Foreskin melanocyte (primary cell): ENCODE measurements at places on chromosomes 2 and 18.
A peak's percentile ranks its signal among the peaks of the same experiment; 100 is the strongest.

GRCh38 chr2:75462721-75463120, 98.0 kb downstream of the EVA1A start:
- DNase-seq, result no peak

DNA sequence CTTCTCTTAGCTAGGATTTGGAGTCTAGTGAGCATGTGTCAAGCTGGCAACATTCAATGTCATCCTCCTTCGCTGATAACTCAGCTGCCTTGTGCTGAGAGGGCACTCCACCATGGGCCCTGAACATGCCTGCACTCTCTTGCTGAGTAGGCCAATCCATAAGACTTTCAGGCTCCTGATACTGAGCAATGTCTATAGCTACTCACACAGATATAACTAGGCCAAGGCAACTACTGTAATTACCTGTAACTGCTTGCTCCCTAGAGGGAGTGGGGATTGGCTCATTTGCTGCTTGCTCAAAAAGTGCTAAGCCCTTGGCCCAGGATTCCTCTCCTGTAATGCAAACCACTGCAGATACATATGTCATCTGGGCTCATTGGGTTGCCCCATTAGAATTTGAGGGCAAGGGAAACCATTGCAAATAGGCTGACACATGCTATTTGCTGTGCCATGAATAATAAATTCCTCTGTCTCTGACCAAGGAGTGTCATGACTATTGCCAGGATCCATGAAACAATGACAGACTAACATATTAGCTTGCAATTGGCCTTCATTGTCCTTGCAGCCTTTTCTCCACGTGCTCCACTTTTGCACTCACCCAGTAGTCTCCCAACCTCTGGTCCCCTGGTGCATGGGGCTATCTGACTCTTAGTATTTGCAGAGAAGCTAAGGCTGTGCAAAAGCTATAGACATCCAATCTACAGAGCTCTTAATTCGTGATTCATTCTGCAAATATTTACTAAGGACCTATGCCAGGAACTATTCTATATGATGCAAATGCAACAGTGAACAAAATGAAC, 36.9 kb upstream of the BMPR2 start:
- no peak for DNase-seq

- DNase-seq, result peak; percentile 24
Measured at GRCh38 chr18:55287935-55288868, 299.8 kb downstream of the TCF4 start.

GRCh38 chr2:11389052-11389420, 44.6 kb upstream of the ROCK2 start:
- DNase-seq, result no peak

DNA sequence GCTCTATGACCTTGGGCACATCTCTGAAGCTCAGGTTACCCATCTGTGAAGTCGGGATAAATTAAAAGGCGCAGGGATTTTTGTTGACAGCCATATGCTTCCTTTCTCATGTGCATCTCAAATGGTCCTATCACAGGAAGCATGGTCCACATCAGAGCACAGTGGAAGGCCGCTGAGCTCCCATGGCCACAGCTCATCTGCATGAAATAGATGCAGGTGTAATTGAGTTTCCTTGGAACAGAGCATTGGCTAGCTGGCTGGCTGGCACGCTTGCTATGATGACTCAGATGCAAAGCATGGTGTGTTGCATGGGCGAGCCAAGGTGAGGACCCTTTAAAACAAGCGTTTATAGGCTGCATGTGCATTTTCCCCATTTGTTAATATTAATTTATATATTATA, 79.3 kb downstream of the TXNL1 start:
- DNase-seq, result no peak

DNA sequence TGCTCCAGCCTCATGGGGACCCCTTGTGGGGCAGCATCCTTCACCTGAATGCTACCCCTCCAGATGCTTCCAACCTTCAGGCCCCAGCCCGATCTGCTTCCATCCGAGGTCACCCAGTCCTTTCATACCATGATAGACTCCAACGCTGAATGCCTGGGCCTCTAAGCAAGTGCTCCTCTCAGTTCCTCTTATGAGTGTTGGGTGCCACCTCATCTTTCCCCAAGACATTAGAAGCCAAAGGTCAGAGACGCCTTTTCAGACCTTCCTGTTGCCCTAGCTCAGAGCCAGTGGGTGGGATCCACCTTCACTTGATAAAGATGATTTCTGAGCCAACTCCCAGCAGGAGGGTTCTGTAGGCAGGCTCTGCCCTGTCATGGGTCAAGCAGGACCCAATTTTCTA, 174.5 kb upstream of the MGAT5 start:
- no peak for DNase-seq

GRCh38 chr2:10412380-10412779, 35.7 kb downstream of the ODC1 start:
- no peak for DNase-seq

- peak; percentile 63 for DNase-seq
Measured at GRCh38 chr2:109318150-109318948, 189.3 kb downstream of the SH3RF3 start.

DNA sequence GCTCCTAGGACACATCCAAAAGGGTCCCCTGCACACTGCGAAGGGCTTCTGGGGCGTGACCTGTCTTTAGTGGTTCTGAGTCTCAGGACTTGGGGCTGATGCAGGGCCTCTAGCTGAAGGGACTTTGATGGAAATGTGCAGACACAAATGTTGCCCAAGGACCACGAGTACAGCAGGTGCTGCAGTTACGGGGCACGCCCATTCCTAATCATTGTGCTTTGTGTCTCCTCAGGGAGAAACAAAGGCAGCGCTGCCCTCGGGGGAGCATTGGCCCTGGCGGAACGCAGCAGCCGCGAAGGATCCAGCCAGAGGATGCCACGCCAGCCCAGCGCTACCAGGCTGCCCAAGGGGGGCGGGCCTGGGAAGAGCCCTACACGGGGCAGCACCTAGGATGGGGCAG, 8.0 kb downstream of the TUBA3E start:
- DNase-seq, result no peak

- peak; percentile 40 for DNase-seq
Measured at GRCh38 chr18:74869904-74870863, 272.5 kb downstream of the ZNF407 start.

GRCh38 chr2:71849607-71850305, 297.9 kb downstream of the CYP26B1 start:
- DNase-seq, result no peak

DNA sequence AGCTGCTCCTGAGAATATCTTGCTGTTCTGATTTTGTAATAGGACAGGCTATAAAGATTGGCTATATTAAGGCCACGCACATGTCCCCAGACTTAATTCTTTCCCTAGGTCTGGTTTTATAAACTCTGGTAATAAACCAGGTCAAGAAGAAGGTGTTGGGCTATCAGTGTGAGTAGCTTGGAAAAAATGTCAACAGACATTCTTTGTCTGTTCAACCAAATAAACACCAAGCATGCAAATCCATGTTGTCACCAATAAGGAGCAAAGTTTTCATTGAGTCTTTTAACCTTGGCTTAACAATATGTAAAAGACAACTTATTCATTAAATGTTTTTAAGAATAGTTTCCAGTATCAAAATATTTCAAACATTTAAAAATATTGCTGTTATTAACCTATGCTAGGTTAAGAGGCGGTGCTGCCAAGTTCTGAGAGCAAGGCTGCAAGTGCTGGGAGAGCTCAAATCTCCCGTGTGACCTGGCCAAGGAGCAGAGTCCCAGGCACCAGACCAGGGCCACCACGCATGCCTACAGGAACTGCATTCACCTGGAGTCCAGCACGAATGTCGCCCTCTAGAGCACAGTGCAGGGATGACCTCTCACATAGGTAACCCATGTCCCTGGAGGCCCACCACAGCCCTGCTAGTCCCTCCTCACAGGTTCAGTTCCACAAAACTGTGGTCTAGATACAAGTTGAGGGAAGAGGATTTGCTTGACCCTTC, 120.5 kb upstream of the POU3F3 start:
- DNase-seq, result no peak

DNA sequence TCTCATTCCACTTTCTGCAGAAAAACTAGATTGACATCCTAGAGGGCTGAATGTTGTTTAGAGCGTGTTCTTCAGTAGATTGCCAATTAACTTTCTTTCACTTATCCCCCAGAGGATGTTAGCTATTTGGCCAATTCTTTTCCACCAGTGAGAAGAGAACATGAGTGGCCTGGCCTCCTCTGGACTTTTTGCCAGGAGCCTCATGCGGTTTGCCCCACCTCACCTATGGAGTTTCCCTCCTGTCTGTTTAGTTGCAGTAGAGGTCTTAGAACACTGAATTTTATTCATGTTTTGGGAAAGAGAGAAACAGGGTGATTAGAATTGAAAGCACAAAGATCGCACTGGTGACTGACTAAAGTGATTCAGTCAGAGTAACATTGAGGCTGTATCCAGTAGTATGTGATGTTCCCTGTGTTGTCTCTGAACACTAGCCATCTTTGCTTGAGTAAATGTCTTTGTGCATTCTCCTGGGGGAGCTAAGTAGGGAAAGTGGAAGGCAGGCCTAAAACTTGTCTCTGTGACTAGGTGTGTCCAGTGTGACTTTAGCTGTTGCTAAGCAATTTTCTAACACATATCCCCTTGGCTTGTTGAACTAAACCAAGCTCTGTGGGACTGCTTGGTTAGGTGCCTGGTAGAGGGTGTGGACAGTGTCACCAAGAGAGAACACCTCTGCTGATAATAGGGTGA, 34.0 kb downstream of the UGP2 start:
- peak; percentile 24 for DNase-seq

DNA sequence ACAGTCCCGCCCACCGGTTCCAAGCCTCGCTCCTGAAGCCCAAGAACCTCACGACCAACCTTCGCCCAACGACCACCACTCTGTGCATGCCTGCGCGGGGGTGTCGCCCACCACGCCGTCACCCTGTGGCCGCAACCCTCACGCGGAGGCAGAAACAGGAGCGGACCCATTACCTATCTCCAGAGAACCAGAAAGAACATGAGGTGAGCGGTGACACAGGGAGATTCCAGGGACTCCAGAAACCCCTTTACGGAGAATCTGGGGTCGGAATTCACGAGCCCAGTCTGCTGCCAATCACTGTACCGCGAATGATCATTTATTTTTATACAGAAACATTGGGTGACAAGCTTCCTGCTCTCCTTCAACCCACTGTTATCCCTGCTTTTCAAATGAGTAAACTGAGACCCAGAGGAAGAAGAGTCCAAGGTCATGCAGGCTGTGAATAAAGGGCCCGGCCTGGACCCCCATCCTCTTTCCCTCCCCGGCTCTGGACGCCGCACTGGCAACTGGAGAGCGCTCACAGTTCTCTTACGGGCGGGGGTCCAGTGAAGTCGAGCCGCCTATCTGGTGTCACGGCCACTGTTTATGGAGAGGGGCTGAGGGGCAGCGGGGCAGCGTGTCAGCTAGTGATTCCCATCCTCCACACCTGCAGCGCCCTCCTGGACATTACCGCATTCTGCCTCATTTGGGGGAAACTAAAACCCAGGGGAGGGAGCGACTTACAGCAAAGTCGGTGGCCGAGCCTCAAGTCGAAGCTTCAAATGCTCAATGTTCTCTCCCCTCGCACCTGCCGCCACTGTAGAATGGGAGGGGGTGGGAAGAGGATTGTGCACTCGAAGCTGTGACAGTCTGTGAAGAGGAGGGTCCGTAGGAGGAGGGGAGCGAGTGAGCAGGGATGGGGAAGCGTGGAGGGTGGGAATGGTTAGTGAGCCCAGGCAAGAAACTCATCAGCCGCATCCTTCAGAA, 723 bp upstream of the SLC30A3 start:
- DNase-seq, result no peak
